ENCODE measurements at places on chromosomes 3 and 15. TPM values are rescaled to one million over a fixed set of nuclear protein-coding genes. Genes with fewer than 3 reads are reported as not detected.

DNA sequence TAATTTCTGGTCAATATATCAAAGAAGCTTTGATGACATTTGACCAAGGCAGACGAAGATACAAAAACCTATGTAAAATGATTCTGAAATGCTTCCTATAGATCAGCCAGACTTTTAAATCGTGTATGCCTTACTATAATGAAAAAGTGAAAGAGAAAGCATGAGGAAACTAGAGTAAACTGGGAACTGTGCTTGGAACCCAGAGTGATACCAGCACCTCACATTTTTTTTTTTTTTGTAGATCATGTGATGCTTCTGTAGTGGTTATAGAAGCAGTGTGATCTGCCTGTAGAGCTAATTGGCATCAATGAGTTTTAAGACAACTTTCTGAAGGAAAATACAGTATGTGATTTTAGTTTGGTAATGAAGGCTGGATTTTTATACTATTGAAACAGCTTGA lies 150.7 kb downstream of the NLGN1 start:
- no peaks in the 10 kb centered on the region for H3K27me3 ChIP-seq
- H3K27ac ChIP-seq, result no peak overlapping the region
- H3K4me1 ChIP-seq, result no peaks in the 10 kb centered on the region
- no peaks in the 10 kb centered on the region for H3K36me3 ChIP-seq
- DNase-seq, result no peak

DNA sequence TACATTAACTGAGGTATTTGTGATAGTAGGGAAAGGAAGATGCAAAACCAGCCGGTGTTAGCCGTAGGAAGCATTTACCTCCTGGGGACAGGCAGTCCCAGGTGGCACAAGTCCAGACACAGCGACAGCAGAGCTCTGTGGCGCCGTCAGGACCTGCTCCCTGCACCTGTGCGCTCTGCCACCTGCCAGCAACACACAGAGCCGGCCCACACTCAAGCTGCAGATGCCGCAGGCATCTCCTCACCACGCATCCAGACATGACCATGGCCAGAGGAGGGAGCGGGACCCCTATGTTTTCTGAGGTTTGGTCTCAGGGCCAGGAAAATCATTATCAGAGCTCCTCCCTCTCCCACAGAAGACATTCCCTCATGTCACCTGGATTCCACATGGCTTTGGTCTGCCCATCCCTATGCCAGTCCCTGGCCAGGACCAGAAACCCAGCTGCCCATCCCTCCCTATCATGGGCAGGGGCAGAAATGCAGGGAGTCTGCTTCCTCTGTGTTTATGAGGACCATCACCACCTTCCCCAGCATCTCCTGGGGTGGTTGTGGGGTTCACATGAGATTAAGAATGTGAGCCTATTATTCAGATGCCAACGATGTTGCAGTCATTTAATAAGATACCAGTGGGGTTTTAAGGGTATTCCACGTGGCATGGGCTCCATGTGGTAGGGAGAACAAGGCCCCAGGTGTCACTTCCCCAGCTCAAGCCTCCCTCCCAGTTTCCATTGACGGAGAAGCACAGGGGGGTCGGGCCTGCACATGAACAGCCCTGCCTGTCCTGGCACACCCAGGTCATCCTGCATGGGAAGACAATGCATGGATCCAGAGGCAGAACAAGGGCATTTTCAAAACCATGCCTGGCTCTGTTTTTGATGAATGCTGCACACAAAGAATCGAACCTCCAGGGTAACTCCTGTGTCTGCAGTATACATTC lies 251.1 kb downstream of the OCA2 start:
- H3K4me1 ChIP-seq, result no peaks in the 10 kb centered on the region
- DNase-seq, result no peak
- no peaks in the 10 kb centered on the region for H3K36me3 ChIP-seq
- H3K4me3 ChIP-seq, result no peak overlapping the region
- H3K27me3 ChIP-seq, result no peaks in the 10 kb centered on the region

GRCh38 chr15:69613988-69614387 lies 161.4 kb downstream of the RPLP1 start:
- H3K27ac ChIP-seq, result no peak overlapping the region
- no peaks in the 10 kb centered on the region for H3K4me1 ChIP-seq
- no peaks in the 10 kb centered on the region for H3K36me3 ChIP-seq

DNA sequence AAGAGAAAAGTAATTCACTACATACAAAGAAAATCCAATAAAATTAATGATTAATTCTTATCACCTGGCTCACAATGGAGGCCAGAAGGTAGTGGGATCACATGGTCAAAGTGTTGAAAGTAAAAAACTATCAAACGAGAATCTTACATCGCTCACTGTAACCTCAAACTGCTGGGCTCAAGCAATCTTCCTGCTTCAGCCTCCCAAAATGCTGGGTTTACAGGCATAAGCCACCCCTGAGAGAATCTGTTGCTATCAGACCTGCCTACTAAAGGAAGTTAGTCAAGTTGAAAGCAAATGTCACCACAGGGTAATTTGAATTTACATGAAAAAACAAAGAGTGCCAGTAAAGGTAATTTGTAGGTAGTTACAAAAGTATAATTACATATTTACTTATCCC lies 103.3 kb downstream of the PCCB start:
- H3K27ac ChIP-seq, result no peak overlapping the region
- no peaks in the 10 kb centered on the region for H3K4me1 ChIP-seq
- DNase-seq, result no peak
- H3K27me3 ChIP-seq, result no peaks in the 10 kb centered on the region
- H3K4me3 ChIP-seq, result no peak overlapping the region

DNA sequence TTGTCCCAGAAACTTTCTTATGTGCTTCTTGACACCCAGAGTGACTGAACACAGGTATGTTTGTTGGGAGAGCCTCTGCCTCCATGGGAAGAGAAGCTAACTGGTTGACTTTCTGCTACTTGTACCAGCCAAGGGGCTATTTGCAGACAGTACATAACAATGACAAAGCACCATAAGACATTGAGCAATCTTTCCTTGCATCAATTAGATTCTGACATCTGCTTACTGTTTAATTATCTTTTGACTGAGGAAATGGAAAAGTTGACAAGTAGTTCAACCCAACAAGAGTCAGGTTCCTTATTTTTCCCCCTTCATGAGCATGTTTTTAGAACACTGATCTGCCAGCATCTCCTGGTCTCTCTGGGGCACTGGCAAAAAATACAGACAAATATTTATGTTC lies 157.7 kb downstream of the RPLP1 start:
- no peaks in the 10 kb centered on the region for H3K36me3 ChIP-seq
- no peak overlapping the region for H3K27ac ChIP-seq
- H3K4me3 ChIP-seq, result no peak overlapping the region

DNA sequence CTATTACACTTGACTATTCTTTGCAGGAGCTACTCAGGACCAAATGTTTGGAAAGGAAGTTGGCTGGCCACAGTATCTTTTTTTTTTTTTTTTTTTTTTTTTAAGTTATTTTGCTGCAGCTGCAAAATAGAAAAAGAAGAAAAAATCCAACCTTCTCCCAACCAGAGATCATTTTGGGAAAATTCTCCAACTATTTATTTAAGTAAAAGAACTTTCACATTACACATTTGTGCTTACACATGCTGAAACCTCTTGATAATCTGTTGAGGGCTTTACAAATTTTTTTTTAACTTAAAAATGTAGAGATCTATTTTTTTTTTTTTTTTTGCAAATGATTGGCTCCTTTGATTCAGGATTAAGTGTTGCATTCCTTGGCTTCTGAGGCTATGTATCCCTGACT lies 148.0 kb downstream of the POLR2M start:
- no peak for DNase-seq
- no peak overlapping the region for H3K4me3 ChIP-seq
- H3K36me3 ChIP-seq, result no peaks in the 10 kb centered on the region
- H3K27ac ChIP-seq, result no peak overlapping the region
- H3K4me1 ChIP-seq, result no peaks in the 10 kb centered on the region

- H3K4me1 ChIP-seq, result peaks cover 15% of the 10 kb centered on the region
- no peak for DNase-seq
- no peaks in the 10 kb centered on the region for H3K27me3 ChIP-seq
- H3K4me3 ChIP-seq, result peak overlapping the region; percentile 81
- peak overlapping the region; percentile 14 for H3K27ac ChIP-seq
Measured at GRCh38 chr3:108219336-108219735, 2.9 kb downstream of the IFT57 start.

GRCh38 chr3:150328654-150329040 lies 79.5 kb upstream of the TSC22D2 start:
- no peaks in the 10 kb centered on the region for H3K4me1 ChIP-seq
- peak overlapping the region; percentile 34 for H3K27ac ChIP-seq
- H3K4me3 ChIP-seq, result no peak overlapping the region
- H3K36me3 ChIP-seq, result no peaks in the 10 kb centered on the region
- DNase-seq, result no peak

DNA sequence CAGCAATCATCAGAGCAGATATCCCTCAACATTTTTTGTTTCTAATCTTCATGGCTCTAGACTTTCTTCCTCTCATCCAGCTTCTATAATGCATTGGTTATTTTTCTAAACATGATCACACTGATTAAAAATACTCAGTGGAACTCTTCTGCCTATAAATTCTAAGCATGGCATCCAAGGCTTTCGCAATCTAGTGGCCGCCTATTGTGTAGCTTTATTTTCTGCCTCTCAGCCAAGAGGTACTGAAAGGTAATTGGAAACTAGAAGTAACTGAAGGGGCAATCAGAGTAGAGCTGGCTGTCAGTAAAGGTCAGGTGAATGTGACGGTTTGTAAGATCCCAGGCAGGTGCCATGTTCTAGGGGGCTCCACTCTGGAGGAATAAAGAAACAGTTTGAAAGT lies 33.4 kb downstream of the OXSM start:
- no peaks in the 10 kb centered on the region for H3K27me3 ChIP-seq
- no peak for DNase-seq
- H3K4me3 ChIP-seq, result no peak overlapping the region
- H3K36me3 ChIP-seq, result no peaks in the 10 kb centered on the region

- no peaks in the 10 kb centered on the region for H3K4me1 ChIP-seq
- H3K4me3 ChIP-seq, result no peak overlapping the region
- H3K27me3 ChIP-seq, result no peaks in the 10 kb centered on the region
- no peaks in the 10 kb centered on the region for H3K36me3 ChIP-seq
Measured at GRCh38 chr3:178900029-178900646, 171.5 kb downstream of the ZMAT3 start.

- no peaks in the 10 kb centered on the region for H3K27me3 ChIP-seq
- peaks cover 67% of the 10 kb centered on the region for H3K36me3 ChIP-seq
- no peak for DNase-seq
- peaks cover 21% of the 10 kb centered on the region for H3K4me1 ChIP-seq
- no peak overlapping the region for H3K4me3 ChIP-seq
- H3K27ac ChIP-seq, result no peak overlapping the region
Measured at GRCh38 chr3:8567784-8568575, 66.4 kb downstream of the LMCD1 start.

DNA sequence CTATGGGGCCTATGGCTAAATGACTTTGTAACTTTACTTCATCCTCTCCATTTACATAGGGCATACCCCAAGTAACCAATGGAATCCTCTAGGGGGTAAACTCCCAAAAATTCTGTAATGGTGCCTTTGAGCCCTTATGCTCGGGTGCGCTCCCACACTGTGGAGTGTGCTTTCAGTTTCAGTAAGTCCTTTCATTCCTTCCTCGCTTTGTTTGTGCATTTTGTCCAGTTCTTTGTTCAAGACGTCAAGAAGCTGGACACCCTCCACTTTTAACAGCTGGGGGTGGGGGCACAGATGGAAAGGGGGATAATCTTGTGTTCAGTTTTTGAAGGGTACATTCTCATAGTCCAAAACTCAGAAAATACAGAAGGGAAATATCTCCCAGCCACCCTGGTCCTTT lies 84.4 kb upstream of the C2CD4B start:
- H3K36me3 ChIP-seq, result no peaks in the 10 kb centered on the region
- H3K27ac ChIP-seq, result no peak overlapping the region

CYP8B1 gene
- not detected for total RNA-seq

SOX2 gene
- 0.20 TPM for total RNA-seq

CHRNA3 gene
- not detected for total RNA-seq

TRA2B gene
- total RNA-seq, result 92.7 TPM

PPM1L gene
- 13.5 TPM for total RNA-seq

PLCL2 gene
- 9.1 TPM for total RNA-seq

Data from upper lobe of right lung (tissue), 1 donor.